ENCODE measurements at places on chromosomes 5 and 9.

- no peak for DNase-seq
These were observed 110.4 kb upstream of the EPB41L4A start for GRCh38 chr5:112529525-112529924.

GRCh38 chr5:135885031-135885430 is 10.6 kb downstream of the IL9 start:
- DNase-seq: no peak

DNA sequence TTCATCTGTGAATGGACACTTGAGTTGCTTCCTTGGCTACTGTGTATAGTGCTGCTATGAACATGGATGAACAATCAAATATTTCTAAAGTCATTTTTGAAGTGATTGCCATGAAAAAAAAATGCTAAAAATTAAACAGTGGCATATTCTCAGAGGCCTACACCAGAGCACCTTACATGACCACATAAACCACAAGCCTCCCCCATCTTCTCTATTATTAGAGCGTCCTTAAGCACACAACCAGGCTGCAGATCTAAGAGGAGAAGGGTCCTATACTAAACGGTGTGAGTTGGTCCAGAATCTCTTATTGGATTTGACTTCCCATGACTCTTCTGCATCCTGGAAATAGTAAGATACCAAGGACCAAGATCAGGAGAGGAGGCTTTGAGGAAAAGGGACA is 34.3 kb downstream of the PCA3 start:
- DNase-seq: no peak

- DNase-seq: no peak
These were observed 74.1 kb upstream of the CCL21 start for GRCh38 chr9:34783951-34784487.

Data from GM04503 (cell line).